ENCODE measurements at places on chromosomes 12 and 14. TPM values are rescaled to one million over a fixed set of nuclear protein-coding genes. Genes with fewer than 3 reads are reported as not detected.

TAS2R13 gene
- 0.18 TPM for total RNA-seq

- DNase-seq, result no peak
Observed at GRCh38 chr12:2895511-2895910, 4.8 kb downstream of the TULP3 start.

- DNase-seq, result no peak
Observed at GRCh38 chr12:56541631-56542030, 20.0 kb downstream of the RBMS2 start.

AKAP5 gene
- 0.10 TPM for total RNA-seq

DNA sequence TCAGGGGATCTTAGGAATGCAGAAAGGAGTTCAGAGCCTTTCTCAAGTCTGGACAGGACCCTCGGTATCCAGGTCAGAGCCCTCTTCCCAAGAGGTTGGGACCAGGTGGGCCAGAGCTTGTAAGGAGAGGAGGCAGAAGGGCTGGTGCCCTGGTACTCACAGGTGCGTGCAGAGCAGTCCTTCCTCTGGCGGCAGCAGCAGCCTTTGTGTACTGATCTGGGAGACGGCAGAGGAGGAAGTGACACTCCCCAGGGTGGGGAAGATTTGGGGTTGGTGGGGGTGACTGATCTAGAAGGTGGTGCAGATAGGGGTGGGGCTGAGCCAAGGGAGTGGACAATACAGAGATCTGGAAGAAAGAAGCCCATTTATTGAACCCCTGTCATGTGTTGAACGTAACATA, at the start of gene ITGB7:
Gene ITGB7, minus strand, starts transcription at position 210 of the 400 bp plus-strand sequence. CDS start 6,808 bp downstream, outside the sequence.
- DNase-seq, result no peak

GRCh38 chr12:124861898-124862676, 1.6 kb downstream of the SCARB1 start:
- DNase-seq, result no peak

DNA sequence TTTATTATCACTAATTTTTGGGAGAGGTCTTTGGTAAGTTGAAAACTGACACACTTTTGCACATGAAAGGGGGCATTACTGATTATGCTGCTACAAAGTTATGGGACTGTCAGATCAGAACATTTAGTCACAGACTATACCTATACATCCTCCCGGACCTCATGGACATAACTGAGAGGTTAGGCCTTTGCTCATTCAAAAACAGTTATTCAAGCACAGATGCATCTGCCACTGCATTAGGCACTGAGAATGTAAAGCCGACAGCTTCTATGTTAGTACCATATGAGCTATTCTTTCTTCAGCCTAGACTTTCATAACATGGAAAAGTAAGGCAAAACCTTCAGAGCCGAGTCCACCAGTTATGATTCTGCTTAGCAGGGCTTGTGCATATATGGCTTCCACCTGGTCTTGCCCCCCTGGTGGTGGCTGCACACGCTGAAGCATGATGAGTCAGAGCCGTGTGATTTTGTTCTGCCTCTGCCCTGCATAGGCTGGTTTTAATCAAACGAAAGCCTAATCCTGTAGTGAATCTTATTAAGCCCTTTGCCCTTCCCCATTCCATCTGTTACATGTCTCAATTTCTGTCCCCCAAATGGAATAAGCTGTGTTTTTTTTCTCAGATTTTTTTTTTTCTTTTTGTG, 21.8 kb upstream of the RNU6-8 start:
- peak; percentile 27 for DNase-seq

RGS6 gene
- not detected for total RNA-seq

DNA sequence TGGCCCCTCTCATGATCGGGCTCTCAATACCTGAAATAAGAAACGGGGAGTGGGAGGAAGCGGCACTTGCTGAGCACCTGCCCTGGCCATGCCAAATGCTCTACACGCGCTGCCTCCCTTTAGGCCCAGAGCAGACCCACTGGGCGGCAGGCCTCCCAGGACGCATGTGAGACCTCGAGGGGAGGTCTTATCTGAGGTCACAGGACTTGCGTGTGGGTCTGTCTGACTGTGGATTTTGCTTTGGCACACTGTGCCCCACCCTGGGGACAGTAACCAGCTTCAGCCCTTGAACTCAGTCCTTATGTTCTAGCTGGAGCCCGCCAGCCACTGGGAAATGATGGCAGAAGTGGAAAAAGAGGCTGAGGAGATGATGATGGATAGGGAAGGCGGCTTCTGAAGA, 91.8 kb downstream of the RBM19 start:
- DNase-seq, result no peak

DNA sequence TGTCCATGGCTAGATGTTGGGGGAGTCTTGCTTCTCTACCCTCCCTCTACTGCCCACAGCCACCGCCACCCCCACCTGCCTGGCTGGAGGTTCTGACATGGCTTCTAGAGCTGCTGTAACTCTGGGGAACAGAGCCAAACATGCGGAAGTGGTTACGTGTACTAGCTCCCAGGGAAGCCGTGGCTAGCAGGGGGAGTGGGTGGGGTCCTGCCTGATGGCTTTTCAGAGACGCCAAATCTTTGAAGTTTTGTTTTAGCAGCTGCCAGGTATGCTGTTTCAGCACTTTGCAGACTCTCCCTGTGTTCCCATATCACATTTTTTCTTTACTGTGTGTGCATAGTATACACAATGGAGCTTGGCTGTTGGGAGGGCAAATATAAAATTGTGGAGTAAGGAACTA, 150.3 kb downstream of the TGFB3 start:
- DNase-seq, result no peak

GRCh38 chr12:39723831-39724230, 104.2 kb upstream of the ABCD2 start:
- DNase-seq, result peak; percentile 65

- DNase-seq, result no peak
Observed at GRCh38 chr14:101088395-101088667, 184.8 kb upstream of the RTL1 start.

DNA sequence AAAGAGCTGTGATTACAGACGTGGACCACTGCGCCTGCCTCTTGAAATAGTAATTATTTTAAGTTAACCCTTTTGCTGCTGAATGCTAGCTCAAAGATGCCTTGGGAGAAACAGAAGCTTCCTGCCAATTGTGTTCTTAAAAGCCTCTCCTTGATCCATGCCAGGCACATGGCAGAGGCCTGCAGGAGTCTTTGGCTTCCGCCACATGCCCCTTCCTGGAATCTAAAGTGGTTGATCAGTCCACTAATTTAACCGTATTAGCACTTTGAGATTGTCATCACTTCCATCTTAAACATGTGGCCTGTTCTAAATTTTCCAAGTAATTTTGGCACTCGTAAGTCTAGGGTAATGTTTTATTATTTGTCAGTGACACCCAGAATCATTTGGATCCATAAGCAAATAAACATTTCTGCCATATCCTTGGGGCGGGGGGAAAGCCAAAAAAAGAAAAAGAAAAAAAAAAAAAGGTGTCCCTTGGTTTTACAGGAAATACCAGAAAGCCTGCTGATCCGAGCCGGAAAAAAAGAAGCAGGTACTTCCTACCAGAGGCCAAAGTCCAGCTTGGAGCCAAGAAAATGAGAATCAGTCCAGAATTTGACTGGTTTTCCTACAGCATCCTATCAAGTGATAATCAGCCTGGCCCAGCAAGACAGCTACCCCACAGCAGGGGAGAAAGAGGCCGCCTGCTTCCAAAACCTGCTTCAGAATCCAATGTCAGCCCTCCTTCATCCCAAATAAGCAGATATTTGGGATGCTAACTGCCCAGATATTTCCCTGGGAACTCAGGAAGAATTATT, 104.8 kb downstream of the KCNK10 start:
- DNase-seq, result no peak

MYF6 gene
- not detected for total RNA-seq

- DNase-seq, result no peak
Observed at GRCh38 chr12:47773062-47773857, at the start of gene SLC48A1. SLC48A1 (plus strand) TSS chr12:47773238; CDS start chr12:47773305, 67 bp downstream.

GRCh38 chr12:57341275-57341990, 89.4 kb downstream of the R3HDM2 start:
- DNase-seq, result no peak

UBE2N gene
- 154 TPM for total RNA-seq

DNA sequence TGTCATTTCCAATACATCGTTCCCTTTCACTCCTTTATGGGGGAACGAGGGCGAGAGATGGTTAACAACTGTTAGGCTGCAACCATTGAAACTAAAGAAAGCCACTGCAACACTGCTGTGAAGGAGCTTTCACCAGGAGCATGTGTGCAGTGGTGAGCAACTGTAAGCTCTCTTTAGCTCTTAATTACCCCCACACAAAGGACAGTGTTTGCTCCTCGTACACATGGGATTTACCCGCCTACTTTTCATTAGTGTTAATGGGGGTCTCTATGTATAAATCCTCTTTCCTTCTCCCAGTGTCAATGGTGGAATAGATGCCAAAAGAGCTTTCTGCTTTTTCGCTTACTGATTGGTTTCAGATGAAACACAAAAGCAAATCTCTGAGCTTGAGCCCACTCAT, 343.1 kb downstream of the FLRT2 start:
- no peak for DNase-seq

DNA sequence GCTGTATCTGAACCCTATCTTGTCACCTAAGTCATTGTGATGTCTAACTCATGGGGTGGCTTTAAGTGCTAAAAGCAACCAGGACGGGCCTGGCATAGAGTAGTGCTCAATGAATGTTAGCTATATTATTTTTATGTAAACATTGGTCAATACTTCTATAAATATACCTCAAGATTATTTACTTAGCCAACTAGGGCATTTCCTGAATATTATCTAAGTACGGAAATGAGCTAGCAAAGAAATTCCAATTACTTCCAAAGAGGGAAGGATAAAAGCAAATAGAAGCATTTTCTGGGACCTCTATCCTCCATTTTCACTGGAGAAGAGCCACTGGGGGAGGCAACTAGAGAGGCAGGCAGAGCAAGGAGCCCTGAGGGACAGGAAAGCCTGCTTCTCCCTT, 20.6 kb downstream of the CCDC92 start:
- no peak for DNase-seq

- DNase-seq, result no peak
Observed at GRCh38 chr12:6667559-6668210, 4.8 kb upstream of the ING4 start.

- DNase-seq, result no peak
Observed at GRCh38 chr12:49322367-49322707, 718 bp upstream of the TROAP start.

CCDC198 gene
- total RNA-seq, result not detected

TMEM179 gene
- not detected for total RNA-seq

GRCh38 chr12:111705672-111706071, 19.8 kb downstream of the ACAD10 start:
- DNase-seq, result no peak

DNA sequence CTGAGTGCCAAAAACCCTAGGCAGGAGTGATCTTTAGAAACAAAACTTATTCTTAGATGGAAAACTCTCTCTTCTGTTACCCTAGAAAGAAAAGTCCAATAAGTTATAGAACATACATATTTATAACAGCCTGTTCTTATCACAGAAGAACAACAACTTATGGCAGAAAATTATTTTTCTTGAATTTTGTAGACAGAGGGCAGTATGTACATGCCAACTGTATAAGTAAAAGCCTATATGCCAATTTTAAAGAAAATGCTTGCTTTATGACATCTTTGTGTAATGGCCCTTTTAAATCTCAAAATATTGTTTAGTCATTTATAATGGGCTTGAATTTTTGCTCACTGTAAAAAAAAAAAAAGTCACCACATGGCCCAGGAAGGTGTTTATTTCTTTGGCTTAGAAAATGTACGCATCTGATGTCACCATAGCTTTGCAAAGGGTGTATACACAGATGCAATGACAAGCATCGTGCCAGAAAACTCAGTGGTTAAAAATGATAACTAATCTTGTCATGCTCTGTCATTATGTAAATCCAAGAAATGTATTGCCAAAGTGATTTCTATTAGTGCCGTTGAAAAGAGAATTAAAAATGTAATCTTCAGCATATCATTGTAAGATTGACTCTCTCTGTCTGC, 38.3 kb upstream of the GRIP1 start:
- DNase-seq, result no peak

DNA sequence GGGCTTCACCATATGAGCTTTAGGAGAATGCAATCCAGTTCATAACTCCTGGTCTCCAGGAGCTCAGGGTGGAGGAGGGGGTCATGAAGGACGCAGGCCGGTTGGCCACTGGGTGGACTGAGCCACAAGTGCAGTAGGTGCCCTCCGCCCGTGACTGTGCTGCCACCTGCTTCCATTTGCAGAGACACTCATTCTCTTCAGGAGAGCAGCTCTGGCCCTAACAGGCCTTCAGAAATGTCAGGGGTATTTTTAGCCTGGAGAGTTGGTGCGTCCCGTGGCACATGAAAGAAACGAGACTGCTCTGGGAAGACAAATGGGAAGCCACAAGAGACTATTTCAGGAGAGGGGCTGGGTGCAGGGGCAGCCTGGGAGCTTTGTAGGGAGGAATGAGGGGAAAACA, 74.6 kb upstream of the MYL2 start:
- DNase-seq, result no peak

- no peak for DNase-seq
Observed at GRCh38 chr14:98711453-98711852, 560.5 kb downstream of the BCL11B start.

DNA sequence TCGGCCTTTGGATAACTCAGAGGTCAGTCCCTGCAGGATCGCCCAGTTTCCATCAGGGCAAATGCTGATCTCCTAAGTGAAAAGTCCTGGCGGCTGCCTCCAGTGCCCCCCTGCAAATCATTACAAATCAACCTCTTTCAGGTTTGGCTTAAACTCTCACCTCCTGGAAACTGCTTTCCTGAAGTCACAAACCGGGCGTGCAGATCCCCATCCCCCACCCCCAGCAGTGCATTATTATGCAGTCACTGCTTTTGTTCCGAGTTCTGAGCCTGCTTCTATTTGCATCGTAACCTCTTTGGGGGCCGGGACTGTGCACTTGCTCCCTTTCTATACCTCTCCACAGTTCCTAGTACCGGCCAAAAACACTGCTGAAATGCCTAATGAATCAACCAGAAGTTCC, at the start of gene USP44:
Gene USP44, minus strand, starts transcription at position 172 of the 400 bp plus-strand sequence. CDS start 17,220 bp downstream, outside the sequence.
- no peak for DNase-seq
